ENCODE measurements at places on chromosomes 7 and 10.

DNA sequence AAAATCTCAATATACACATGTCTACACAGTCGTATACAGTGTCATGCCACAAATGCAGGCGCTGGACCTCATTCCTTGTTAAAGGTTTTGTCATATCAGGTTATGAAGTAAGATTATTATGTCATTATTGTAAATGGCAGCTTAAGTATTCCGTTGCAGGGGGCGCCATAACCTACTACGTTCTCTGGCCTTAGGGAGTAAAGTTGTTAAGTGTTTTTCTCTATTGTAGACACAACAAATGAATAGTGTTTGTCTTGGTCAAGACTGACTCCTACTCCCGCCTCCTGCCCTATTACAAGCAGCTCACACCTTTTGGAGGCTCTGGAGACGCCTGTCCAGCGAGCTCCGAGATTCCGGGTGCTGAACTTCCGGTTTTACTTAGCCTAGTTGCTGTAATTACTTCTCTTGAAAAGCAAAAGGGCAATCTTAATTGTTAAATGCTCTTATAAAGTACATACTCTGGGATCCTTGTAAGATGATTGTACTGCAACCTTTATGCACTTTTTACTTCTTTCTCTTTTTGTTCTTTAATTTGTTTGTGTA is 994 bp downstream of the GATAD1 start:
- no peak for DNase-seq

GRCh38 chr7:47940088-47941013 is 7.9 kb downstream of the PKD1L1 start:
- DNase-seq: no peak

GRCh38 chr10:122282909-122283308 is 11.8 kb downstream of the BTBD16 start:
- no peak for DNase-seq

DNA sequence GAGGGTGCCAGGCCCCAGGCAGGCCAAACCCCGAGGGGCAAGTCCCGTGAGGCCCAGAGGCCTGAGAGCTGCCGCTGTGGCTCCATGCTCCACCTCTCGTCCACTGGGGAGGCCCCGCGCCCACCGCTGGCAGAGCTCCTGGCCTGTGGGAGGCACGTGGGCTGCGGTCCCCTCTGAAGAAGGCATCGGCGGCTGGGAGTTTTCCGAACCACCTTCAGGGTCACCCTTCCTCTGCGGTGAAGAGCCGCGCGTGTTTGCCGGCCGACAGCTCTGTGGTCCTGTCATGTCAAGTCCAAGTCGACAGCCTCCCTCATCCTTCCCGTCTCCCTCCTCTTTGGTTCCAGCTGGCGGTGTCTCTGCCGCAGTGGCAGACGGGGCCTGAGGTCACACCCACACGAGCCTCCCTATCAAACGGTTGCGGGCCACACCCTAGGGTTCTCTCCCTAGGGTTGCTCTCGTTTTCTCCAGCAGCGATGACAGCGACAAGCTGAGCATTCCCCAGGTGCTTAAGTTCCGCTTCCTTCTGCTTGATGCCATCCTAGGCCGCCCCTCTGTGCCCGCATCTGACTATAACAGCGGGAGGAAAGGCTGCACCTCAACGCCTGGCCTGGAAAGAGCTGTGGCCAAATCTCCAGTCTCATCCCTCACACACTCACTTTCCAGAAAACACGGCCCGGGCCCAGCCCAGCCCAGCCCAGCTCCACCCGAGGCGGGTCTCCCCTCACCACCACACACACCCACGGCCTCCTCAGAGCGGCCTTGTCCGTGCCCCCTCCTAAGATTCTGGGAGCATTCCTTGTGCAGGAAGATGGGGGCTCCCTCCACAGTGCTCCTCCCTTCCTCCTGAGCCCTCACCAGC is 185.0 kb downstream of the ELFN1 start:
- DNase-seq: no peak

DNA sequence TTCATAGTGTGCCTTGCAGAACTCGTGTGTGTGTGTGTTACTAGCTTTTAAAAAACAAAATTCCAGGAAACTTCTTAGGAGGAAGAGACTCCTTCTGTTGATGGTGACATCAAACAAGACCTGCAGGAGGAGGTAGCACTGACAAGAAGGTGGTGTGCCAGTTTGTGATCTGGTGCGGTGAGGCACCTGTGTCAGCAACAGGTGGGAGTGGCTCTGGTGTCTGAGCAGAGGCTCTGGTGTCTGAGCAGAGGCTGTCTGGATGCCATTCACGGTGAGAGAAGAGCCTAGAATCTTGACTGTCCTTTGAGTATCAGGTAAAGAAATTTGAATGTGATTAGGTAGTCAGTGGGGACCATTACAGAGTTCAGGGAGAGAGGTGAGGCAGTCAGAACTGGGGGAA is 122.8 kb downstream of the INPP5A start:
- no peak for DNase-seq

GRCh38 chr7:25567430-25567829 is 339.1 kb upstream of the NPVF start:
- DNase-seq: no peak

- DNase-seq: no peak
These were observed 80.4 kb upstream of the NRP1 start for GRCh38 chr10:33414841-33415240.

GRCh38 chr7:46746695-46747687 is 825.9 kb upstream of the IGFBP3 start:
- DNase-seq: no peak

DNA sequence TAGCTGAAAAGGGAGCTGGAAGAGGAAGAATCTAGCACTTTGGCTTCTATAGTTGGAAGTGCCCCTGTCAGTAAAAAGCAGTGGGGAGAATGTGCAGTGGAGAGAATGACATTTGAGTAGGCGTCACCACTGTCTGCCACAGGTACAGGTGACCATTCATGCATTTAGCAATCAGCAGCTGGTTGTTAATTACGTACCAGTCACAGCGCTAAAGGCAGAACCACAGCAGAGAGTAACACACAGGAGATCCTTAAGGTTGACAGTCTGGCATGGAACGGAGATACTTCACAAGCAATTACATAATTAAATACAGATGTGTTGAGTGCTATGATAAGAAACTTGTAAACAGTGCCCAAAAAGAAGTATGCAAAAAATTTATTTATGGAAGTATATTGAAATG is 24.8 kb downstream of the C10orf67 start:
- DNase-seq: no peak

- DNase-seq: no peak
These were observed 75.0 kb upstream of the GPR22 start for GRCh38 chr7:107394831-107395230.

All from NCI-H2081 treated with DMSO at 0.1 percent for 48 hours (cell line).